GOT3 (cell line): ENCODE measurements at places on chromosomes 7 and 10.

- DNase-seq: no peak
Observed at GRCh38 chr7:34208878-34209621, 303.7 kb downstream of the BMPER start.

DNA sequence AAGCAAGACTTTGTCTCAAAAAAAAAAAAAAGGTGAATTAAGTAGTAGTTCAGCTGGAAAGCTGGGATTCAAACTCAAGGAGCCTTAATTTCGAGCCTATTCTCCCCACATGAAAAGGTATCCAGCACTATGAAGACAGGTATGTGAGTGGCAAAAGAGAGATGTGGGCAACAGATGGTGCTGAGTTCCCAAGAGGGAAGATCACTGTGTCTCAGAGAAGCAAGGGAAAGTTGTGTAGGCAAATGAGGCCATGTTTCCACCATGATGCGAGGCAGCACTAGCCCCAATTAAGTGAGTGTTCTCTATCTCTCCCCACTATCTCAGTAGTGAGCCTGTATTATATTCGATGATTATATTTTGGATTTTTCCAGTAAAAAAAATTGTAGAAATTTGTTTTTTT is 19.8 kb upstream of the ST7 start:
- DNase-seq: no peak

- DNase-seq: no peak
Observed at GRCh38 chr7:98051118-98051744, 55.4 kb upstream of the LMTK2 start.

GRCh38 chr7:51430480-51431086 is 114.0 kb upstream of the COBL start:
- DNase-seq: no peak

- DNase-seq: no peak
Observed at GRCh38 chr7:116356979-116357378, 142.6 kb upstream of the CAV2 start.

- no peak for DNase-seq
Observed at GRCh38 chr10:21976739-21977138, 26.8 kb downstream of the DNAJC1 start.

DNA sequence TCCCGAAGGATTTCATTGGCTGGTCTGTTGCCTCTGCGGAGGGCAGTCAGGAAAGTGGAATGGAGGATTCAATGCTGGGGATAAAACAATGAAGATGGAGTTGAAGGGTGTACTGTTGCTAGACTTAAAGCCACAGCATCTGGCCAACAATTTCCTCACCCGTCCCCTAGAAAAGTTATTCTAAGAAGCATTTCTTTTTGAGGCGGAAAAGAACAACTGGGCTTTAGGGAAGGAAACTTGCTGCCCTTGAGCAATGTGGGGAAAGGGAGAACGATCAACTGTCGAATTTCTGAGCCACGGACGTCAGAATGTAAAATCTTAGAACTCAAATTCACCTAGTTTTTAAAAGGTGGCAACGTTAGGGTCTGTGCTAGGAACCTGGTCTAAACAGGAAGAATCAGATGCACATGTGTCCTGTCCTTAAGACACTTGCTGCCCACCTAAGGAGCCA is 664 bp downstream of the FMC1 start:
- DNase-seq: no peak

- no peak for DNase-seq
Observed at GRCh38 chr7:146094356-146094755, 22.2 kb upstream of the CNTNAP2 start.
